ENCODE measurements at places on chromosomes 13 and 19. TPM values are rescaled to one million over a fixed set of nuclear protein-coding genes. Genes with fewer than 3 reads are reported as not detected.

DNA sequence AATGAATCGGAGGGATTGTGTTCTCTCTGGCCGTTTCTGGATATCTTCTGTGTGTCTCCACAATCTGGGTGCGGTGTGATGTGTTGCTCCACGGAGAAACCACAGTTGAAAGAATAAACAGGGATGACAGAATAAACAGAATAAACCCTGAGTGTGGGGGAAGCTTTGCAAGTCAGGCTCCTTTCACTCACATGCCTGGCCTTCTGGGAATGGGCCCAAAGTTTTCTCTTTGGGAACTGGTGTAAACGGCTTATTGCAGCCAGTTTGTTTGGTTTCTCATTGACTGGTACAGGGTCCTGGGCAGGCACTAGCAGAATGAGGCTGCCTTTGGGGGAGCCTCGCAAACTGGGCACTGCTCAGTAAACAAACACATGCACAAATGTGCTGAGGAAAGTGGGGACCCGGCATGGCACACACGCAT is 324.7 kb downstream of the DLEU7 start:
- no peak for DNase-seq

DNA sequence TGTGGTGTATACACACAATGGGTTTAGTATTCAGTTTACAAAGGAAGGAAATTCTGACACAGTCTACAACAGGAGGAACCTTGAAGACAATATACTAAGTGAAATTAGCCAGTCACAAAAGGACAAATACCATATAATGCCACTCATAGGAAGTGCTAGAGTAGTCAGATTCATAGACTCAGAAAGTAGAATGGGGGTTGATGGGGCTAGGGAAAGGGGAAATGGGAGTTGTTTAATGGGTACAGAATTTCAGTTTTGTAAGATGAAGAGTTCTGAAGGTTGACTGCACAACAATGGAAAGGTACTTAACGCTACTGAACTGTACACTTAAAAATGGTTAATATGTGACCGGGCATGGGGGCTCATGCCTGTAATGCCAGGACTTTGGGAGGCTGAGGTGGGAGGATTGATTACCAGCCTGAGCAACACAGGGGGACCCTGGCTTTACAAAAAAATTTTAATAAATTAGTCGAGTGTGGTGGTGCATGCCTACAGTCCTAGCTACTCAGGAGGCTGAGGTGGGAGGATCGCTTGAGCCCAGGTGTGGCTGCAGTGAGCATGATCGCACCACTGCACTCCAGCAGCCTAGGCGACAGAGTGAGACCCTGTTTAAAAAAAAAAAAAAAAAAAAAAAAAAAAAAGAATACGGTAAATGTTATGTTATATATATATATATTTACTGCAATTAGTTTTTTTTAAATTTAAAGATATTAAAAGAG is 45.0 kb downstream of the SLC15A1 start:
- no peak for DNase-seq

DNA sequence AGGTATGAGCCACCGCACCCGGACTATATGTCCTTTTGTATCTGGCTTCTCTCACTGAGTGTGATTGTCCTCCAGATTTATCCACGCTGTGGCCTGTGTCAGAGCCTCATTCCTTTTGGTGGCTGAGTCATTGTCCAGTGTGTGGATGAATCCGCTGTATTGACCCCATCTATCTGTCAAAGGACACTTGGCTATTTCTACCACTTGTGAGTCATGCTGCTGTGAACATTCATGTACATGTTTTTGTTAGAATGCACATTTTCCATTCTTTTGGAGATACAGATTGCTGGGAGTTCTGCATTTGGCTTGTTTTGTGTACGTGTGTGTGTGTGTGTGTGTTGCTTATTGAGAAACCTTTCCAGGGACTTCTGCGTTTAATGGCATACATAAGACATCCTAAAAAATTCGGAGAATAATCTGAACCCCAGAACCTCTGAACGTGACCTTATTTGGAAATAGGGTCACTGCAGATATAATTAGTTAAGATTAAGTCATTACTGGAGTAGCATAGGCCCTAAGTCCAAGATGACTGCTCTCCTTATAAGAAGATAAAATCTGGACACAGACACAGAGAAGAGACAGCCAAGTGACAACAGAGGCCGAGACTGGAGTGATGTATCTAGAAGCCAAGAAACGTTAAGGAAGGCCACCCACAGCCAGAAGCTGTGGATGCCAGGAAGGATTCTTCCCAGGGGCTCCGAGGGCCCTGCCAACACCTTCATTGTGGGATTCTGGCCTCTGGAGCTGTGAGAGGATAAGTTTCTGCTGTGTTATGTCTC is 4.9 kb upstream of the GIPC3 start:
- no peak for DNase-seq

GRCh38 chr13:107216046-107216755 is 648.3 kb upstream of the ARGLU1 start:
- DNase-seq = no peak

DNA sequence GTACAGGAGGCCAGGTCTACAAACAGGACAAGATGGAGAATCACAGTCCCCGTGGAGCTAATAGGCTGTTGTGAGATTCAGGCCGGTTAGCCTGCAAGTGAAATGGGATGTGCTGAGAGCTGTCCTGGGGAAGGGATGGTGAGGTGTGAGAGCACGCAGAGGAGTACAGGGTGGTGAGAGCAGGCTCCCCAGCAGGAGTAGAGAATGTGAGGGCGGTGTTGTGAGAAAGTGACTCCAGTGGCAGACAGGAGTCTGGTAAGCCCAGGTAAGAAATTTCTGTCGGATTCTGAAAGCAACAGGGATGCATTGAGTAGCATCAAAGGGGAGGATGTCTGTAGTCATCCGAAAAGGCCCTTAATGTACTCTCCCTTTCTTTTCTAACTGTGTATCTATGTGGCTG is 50.7 kb upstream of the GPR183 start:
- DNase-seq = no peak

- DNase-seq = no peak
Measured at GRCh38 chr13:34201050-34201913, 383.3 kb downstream of the RFC3 start.

DNA sequence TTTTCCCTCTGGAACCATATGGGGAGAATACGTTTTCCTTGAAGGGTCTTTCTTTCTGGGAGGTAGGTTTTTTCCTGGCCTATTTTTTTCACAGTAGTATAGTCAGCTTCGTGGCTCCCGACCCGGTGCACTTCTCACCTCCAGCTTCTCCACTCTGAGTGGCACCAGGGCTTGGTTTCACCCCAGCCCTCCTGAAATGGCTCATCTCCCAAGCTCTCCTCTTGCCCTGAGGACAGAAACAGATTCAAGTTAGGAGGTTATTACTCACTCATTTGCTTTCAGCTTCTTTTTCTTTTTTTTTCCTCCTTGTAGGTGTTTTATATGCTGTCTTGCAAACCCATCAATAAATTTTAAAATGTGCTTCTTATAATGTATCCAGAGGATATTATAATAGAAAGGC is 199.3 kb downstream of the RFC3 start:
- DNase-seq = no peak

- no peak for DNase-seq
Measured at GRCh38 chr13:32695602-32696250, 109.5 kb downstream of the PDS5B start.

DNA sequence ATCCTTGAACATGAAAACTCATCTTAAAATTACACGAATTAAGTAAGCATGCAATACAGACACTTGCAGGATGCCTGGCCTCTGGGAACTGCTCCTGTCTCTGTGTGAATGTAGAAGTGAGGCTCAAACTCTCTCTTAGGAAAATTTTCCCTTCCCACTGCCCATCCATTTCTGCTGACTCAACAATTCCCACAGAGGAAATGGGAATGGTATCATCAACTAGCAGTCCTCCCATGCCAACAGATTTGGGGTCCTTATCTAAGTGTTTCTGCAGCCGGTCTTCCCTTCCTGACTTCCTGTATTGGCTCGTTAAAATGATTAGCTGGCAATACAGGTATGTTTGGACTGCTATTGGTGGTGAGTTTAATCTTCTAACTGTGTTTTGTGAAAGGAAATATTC is 85.8 kb downstream of the DOCK9 start:
- DNase-seq = no peak

- DNase-seq = no peak
Measured at GRCh38 chr19:38527466-38528136, 90.2 kb downstream of the MAP4K1 start.

- DNase-seq = no peak
Measured at GRCh38 chr19:38663957-38664502, 16.6 kb downstream of the ACTN4 start.

DNA sequence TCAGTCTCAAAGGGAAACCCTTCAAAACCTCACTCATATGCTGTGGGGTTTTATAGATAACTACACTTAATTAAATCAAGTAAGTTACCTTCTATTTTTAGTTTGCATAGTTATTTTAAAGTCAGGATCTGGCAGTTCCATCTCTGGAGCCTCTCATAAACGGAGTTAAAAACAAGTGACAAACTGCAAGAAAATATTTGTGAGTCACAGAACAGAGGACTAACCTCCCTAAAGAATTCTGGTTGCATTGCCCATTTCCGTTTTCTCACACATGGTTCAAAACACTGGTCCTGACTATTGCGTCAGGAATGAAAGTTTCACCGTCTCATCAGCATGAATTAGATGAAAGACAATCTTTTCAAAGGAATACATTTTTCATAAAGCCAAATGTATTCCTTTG is 10.6 kb downstream of the RXFP2 start:
- DNase-seq = no peak

GRCh38 chr13:32426191-32426989 is 1.5 kb downstream of the N4BP2L1 start:
- no peak for DNase-seq

DNA sequence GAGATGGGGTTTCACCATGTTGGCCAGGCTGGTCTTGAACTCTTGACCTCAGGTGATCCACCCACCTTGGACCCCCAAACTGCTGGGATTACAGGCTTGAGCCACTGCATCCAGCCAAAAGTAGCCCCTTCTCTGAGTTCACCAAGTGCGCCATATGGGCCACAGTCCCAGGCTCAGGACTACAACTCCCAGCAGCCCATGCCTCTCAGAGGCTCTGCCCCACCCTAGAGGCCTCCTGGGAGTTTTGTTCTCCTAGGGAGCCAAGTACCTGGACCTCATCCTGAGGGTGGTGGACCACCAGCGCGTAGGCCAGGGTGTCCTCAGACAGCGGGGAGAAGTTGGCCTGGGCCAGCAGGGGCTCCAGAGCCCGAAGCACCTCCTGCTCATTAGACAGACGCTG is 18.8 kb downstream of the TMEM143 start:
- DNase-seq = no peak

DNA sequence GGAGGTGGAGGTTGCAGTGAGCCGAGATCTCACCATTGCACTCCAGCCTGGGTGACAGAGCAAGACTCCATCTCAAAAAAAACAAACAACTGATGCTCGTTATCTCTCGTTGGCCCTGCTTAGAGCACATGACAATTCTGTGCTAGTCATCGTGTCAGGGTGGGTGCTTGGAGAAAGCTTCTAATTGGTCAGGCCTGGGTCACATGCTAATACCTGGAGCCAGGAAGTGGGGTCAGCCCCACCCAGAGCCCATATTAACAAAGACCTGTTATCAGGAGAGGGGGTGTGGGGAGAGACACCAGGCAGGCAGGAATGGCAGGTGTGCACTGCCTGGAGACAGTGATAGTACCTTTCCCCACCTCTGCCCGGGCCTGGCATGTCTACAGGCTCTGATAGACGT is 84.9 kb downstream of the DPF1 start:
- no peak for DNase-seq

DNA sequence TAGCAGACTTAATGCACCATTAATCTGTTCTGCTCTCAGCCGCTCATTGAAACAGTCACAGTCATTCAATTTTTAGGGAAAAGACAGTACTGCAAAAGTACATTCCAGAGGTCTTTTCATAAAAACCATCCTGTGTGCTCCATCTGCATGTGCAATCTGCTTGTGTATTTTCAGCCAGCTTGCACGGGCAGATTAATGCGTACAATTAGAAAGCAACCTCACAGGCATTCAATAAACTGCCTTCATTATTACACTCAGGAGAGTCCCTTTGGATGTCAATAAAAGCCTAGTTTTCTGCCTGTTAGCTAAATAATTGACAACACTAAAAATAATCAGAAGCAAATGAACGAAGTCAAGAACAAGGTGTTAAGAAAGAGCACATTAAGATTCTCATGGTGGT is 41.9 kb downstream of the EPSTI1 start:
- no peak for DNase-seq

DNA sequence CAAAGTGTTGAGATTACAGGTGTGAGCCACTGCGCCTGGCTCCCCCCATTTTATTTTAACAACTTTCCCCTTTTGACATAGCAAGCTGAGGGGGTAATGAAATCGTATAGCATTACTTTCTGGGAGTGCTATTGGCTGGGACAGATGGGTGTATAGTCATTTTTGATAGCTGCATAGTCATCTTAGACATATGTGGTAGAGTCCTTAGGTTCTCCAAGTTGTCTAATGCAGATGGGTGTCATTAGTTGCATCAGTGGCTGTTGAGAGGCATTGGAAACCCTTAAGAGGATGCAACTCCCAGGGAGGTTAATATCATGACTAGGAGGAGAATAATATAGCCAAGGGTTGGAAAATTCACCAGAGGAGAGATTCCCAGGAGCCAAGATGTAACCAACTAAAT is 28.6 kb upstream of the PNMA8B start:
- no peak for DNase-seq

- DNase-seq = no peak
Measured at GRCh38 chr13:94984958-94985357, 272.6 kb upstream of the SOX21 start.

- DNase-seq = no peak
Measured at GRCh38 chr19:20513189-20513904, 52.2 kb downstream of the ZNF737 start.

DNA sequence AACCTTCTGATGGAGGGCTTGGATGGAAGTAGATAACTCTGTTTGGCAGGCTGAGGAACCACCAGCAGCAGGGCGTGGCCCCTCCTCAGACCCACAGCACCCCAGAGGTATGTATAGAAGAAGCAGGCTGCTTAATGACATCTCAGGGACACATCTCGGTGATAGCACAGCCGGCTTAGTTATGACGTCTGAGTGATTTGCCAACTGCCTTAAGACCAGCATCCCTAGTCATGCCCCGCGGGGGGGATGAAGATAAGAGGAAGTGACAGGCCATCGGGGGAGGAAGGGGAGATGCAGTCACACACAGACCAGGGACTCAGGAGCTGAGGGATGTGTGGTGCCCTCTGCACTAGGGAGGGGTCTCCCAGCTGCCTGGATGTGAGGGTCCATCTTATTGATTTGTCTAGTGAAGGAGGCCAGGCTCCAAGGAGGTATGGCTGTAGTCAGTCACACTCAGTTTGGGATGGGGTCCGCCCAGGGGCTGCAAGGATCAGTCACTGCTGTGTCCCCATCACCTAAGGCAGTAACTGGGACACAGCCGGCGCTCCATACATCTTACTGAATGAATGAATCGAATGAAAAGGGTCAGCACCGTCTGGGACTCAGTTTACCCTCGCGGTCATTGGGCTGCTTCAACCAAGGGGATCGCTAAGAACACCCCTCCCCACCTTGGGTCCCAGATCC is 19.2 kb upstream of the ERCC1 start:
- DNase-seq = no peak

Gene RDH8
- not detected for polyA plus RNA-seq

Gene LILRA5
- 0.31 TPM for polyA plus RNA-seq

Gene LIG1
- 58.0 TPM for polyA plus RNA-seq

Gene VAV1
- polyA plus RNA-seq = 1.7 TPM

Gene GRIK5
- 20.0 TPM for polyA plus RNA-seq

Gene KLK8
- polyA plus RNA-seq = 1.9 TPM

Gene ACER1
- polyA plus RNA-seq = 0.08 TPM

Gene CBY2
- 0.44 TPM for polyA plus RNA-seq

All from right renal cortex interstitium (tissue), 3 donors.